HCT116 (cell line): ENCODE measurements at places on chromosomes 16 and 17.

GRCh38 chr16:10080051-10080772 is 102.0 kb downstream of the GRIN2A start:
- DNase-seq, result peak; percentile 15

DNA sequence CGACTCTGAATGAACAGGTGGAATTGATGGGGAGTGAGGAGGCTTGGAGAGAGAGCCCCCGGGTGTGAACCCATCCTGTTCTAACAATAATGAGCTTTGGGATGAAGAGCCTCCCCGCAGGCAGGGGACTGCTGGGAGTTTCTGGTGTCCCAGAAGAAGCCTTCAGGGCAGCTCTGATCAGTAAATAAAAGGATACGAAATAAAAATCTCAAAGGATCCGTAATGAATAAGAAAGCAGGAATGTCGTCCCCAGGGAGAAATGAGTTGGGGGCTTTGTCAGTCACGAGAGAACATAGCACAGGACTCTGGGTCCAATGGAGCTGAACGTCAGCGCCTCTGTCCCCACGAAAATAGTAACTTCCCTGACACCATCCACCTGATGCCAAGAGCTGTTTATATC is 113.4 kb downstream of the PITPNC1 start:
- DNase-seq, result no peak

DNA sequence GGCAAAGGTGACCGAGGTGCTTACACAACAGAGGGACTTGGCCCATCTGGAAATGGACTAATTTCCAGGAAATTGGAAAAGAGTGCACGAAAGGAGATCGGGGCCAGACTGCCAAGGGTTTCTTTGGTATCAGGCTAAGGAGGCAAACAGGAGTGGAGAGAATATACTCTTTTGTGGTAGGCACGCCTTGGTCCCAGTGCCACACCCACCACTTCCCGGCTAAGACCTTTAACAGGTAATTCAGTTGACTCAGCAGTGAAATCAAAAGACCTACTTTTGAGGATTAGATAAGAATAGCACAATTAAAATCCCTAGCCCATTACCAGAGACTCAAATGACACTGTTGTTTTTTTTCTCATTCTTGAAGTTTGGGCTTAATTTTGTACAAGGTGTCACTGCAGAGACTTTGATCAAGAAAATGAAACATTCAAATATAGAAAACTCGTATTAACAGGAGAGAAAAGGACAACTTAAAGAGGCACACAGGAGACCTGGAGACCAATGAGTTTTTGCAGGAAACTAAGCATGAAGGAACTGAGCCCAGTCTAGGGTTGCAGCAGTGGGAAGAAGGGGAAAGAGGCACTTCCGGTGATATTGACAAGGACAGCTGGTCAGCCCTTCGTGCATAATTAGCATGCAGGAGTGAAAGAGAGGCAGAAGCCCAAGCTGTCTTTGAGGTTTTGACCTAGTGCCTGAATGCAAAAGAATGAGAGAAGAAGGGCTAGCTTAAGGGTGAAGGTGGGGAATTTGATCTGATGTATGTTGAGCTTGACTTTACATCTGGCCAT is 265.5 kb upstream of the CCL2 start:
- DNase-seq, result no peak

DNA sequence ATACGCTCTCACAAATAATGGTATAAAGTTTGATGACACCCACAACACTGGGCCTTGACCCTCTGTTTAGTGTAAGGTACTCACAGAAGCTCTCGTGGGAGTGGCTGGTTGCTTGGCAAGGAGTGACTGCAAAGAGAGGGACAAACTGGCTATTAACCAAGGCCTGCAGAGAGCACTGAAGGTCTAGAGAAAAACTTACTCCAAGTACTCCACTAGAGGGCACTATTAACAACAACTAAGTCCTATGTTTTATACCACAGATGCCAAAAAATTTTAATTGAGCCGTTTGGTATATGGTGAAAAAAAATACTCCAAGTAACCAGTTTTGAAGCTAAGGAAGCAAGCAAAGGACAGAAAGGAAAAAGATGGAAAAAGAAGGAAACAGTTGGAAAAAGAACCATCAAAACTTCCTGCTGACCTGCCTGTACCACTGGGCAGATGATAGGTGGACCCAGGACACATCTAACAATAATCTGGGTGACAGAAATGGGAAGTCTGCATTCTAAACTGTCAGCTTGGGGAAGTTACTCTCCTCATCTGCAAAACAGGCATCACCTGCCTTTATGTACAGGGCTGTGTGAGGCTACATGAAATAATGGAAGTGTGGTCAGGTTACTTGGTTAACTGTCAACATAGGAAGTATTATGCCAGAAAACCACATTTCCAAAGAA is 23.2 kb downstream of the DYNC1LI2 start:
- DNase-seq, result peak; percentile 28
